ENCODE measurements at places on chromosomes 16 and 17.

DNA sequence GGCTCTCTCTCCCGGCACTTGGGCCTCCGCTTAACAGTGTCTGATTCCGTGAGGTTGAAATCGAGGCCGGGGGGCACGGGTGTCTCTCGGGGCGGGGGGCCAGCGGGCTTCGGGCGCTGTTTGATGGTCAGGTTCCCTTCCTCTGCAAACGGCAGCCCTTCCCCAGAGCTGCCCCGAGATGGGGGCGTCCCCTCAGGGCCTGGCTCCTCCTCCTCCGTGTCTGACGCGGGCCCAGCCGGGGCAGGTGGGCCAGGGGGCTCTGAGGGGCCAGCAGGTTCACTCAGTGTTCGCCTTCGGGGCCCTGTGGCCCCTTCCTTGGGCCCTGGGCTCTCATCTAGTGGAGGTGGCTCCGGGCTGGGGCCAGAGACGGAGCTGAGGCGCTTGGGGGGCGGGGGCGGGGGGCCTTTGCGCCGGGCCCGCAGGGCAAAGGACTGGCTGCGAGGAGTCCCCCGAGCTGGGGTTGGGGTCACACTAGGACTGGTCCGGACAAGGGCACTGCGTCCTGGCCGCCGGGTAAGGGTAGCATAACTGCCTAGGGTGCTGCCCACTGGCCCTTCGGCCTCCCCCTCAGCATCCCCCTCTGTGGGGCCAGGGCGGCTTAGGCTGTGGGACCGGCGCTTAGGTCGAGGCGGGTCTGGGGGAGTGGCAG is 13.1 kb downstream of the CASKIN2 start:
- no peak for DNase-seq

DNA sequence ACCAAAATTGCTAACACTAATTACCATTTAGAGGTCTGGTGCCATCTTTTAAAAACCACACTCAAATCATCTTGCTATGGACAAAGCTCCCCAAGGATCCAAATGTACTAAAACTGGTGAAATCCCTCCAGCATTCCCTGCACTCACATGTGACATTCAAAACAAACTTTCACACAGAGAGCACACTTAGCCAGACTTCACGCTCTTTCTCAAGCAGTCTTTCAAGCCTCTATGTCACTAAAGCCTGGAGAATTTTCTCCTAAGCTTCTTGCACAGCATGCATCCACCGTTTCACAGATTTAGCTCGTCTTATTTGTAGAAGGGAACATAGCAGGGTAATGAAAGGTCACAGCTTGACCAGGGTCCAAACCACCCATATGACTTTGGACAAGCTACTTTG is 19.3 kb downstream of the CMTM3 start:
- no peak for DNase-seq

DNA sequence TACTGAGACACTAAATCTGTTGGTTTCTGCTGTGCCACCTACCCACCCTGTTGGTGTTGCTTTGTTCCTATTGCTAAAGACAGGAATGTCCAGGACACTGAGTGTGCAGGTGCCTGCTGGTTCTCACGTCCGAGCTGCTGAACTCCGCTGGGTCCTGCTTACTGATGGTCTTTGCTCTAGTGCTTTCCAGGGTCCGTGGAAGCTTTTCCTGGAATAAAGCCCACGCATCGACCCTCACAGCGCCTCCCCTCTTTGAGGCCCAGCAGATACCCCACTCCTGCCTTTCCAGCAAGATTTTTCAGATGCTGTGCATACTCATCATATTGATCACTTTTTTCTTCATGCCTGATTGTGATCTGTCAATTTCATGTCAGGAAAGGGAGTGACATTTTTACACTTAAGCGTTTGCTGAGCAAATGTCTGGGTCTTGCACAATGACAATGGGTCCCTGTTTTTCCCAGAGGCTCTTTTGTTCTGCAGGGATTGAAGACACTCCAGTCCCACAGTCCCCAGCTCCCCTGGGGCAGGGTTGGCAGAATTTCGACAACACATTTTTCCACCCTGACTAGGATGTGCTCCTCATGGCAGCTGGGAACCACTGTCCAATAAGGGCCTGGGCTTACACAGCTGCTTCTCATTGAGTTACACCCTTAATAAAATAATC is 14.6 kb downstream of the STH start:
- DNase-seq, result no peak

DNA sequence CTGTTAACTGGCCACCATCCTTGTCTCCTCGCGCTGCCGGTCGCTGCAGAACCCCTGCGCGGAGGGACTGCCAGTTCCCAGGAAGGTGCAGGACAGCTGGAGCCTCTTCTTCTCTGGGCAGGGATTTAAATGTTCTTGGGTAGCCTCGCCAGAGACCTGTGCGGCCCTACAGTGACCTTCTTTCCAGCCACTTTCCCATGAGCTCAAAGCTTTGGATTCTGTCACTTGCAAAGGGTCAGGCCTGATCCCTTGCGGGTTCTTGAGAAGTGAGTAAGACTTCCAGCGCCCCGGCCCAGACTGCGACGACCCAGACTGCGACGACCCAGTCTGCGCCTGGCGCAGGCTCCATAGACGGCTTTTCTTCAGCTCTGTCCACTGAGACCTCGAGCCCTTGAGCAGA is 1.4 kb upstream of the SLFN5 start:
- no peak for DNase-seq

DNA sequence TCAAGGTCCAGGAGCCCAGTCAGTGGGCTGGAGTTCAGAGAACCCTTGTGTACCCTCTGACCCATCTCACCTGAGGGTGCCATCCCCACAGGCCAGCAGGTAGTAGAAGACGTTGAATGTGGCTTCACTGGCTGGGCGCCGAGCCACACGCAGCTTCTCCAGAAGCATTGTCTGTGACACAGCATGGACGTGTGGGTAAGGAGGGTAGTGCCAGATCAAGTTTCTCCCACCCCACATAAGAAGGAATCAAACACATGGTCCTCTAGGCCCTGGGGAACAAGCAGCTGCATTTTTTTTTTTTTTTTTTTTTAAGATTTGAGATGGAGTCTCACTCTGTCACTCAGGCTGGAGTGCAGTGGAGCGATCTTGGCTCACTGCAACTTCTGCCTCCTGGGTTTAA is 60.9 kb downstream of the MYO18A start:
- DNase-seq, result no peak

- no peak for DNase-seq
These were observed 342.2 kb upstream of the DYNLRB2 start for GRCh38 chr16:80198311-80199299.

DNA sequence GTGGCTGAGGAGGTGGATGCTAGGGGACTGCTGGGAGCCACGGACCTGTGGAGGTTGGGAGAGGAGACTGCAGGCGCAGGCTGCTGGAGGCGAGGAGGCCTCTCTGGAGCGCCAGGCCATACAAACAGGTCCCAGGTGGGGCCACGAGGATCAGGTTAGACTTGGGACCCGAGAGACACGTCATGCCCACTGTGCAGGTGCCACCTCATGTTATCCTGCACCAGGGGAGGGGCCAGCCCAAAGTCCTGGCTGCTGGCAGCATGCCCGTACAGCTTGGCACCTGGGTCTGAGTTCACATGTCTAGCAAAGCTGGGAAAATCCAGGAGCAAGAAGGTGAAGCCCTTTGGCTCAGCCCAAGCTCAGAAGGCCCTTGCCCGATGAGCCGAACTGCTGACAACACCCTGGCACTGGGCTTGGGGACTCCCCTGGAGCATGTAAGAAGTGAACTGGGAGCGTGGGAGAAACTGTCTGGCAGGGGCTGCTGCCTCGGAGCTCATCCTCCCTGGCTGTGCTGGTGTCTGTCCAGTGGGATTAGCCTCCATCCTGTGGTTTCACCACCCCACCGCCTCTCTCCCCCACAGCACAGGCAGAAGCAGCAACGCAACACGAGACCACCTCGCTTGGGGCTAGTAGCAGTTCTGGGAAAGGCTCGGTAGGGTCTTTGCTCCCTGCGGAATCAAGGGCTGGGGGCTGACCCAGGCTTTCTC is 5.3 kb downstream of the ARHGDIA start:
- no peak for DNase-seq

DNA sequence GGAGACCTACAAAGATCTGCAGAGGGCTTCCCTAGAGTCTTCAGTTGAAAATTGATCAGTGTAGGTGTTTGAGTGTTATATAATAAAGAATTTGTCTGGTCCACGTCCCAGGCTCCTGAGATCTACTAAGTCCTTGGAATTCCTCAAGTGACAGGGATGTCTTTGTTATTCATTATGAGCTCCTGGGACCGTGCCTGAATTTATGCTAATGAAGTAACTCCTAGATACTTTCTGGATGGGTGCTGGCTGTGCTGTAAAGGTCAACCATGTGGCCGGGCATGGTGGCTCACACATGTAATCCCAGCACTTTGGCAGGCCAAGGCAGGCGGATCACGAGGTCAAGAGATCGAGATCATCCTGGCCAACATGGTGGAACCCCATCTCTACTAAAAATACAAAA is 43.7 kb downstream of the CDC27 start:
- DNase-seq, result no peak

Measured in hematopoietic multipotent progenitor cell treated with erythropoietin and hydrocortisone succinate and interleukin-3 and kit ligand, for 6 days (in vitro differentiated cells).